Lung microvascular endothelial cell (primary cell): ENCODE measurements at places on chromosomes 4 and X. TPM values are rescaled to one million over a fixed set of nuclear protein-coding genes. Genes with fewer than 3 reads are reported as not detected.

Gene FAM184B
- total RNA-seq, result not detected in 2 replicates

Gene ENPEP
- under 0.01 TPM in 1 of 2 replicates, not detected in the other for total RNA-seq

Gene GSX2
- total RNA-seq, result not detected in 2 replicates

Gene NUDT10
- total RNA-seq, result under 0.01 TPM in 1 of 2 replicates, not detected in the other

Gene CCNB3
- total RNA-seq, result 0.22 and 0.40 TPM in 2 replicates

Gene KCND1
- total RNA-seq, result 0.20 and 0.22 TPM in 2 replicates

Gene BEX5
- total RNA-seq, result not detected in 2 replicates

Gene HERC5
- total RNA-seq, result 0.65 and 2.6 TPM in 2 replicates
